ENCODE measurements at places on chromosomes 5 and 9.

DNA sequence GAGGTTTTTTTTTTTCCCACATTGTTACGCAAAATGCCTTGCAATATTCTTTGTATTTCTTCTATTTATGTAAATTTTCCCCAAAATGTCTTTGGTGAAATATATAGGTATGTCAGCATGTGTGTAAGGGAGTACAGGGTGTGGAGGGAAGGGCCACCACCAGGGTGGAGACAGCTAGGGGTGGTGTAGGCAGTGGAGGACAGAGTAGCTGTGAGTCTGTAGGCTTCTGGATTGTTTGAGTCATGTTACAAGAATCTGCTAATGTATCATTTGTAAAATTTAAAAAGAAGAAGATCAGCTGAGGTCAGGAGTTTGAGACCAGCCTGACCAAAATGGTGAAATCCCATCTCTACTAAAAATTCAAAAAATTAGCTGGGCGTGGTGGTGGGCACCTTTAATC is 175.5 kb downstream of the NXNL2 start:
- DNase-seq = no peak

- DNase-seq = no peak
These were observed 111.3 kb downstream of the OLFM1 start for GRCh38 chr9:135198586-135199285.

GRCh38 chr9:5513966-5514616 is 3.8 kb downstream of the PDCD1LG2 start:
- DNase-seq = no peak

GRCh38 chr5:111738118-111738517 is 18.9 kb downstream of the NREP start:
- no peak for DNase-seq

DNA sequence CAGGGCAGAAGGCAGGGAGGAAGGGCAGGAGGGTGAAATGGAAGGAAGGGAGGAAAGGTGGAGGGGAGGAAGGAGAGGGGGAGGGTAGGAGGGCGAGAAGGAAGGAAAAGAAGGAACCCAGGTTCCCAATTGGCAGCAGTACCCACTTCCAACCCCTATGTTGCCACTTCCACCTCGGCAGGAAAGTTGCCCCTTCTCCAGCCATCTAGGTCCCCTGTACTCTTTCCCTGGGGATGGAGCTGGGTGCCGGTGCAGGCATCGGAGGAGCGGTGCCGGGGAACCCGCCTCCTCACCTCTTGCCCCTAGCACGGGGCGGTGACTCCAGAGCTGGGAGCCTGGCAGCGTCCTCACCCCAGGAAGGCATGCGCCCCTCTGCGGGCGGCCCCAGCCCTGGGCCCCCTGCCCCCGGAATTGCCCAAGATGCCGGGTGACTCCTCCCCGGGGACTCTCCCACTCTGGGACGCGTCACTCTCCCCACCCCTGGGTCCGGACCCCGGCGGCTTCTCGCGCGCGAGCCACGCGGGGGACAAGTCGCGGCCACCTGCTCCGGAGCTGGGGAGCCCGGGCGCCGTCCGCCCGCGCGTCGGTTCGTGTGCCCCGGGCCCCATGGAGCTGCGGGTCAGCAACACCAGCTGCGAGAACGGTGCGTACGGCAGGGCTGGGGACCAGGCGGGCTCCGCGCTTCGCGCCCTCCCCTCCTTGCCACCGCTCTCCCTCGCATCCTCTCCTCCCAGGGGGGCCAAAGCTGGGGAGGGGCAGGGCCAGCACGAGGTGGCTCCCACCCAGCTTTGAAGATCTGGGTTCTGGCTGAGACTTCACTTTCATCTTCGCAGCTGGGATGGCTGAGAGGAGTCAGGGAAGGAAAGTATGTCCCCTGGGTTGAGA is at the start of gene NIPAL4:
Gene NIPAL4, plus strand, starts transcription at position 499 of the 885 bp plus-strand sequence. Its CDS starts 108 bp downstream, at position 607.
- peak; percentile 43 for DNase-seq

DNA sequence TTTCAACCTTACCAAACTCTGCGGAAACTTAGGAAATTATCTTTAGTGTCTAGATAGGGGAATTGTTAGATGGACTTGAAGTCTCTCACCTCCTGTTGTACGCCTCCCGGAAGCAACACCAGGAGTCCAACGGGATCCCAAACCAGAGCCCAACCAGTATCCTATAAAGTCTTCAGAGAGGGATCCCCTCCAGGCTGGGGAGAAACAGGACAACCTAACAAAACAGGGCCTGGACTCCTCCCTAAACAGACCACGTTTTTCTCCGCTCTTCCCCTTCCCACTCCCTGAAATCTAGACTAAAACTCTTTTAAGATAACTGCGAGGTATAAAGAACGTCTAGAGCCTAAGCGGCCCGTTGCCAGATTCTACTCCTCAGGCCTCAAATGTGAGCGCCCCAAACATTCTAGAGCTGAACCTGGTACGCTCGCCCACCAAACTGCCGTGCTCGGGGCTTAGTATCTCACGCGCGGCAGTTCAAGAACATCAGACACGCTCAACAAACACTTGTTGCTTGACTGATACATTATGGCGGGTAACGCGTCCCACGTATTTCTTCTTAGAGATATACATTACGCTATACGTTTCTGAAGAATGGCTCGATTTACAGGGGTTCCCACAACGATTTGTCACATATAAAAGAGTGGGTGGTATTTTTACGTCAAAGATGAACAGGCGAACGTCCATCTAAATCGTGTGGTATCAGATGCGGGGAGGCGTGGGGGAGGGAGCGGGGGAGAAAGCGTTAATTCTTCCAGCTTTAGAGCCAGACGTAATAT is 663 bp upstream of the SMIM27 start:
- peak; percentile 35 for DNase-seq

GRCh38 chr5:56498759-56499395 is 265.7 kb upstream of the ANKRD55 start:
- no peak for DNase-seq

- no peak for DNase-seq
These were observed 1.9 kb upstream of the RUSC2 start for GRCh38 chr9:35488021-35488420.

- no peak for DNase-seq
These were observed 29.7 kb downstream of the PDE4D start for GRCh38 chr5:59863777-59864176.

DNA sequence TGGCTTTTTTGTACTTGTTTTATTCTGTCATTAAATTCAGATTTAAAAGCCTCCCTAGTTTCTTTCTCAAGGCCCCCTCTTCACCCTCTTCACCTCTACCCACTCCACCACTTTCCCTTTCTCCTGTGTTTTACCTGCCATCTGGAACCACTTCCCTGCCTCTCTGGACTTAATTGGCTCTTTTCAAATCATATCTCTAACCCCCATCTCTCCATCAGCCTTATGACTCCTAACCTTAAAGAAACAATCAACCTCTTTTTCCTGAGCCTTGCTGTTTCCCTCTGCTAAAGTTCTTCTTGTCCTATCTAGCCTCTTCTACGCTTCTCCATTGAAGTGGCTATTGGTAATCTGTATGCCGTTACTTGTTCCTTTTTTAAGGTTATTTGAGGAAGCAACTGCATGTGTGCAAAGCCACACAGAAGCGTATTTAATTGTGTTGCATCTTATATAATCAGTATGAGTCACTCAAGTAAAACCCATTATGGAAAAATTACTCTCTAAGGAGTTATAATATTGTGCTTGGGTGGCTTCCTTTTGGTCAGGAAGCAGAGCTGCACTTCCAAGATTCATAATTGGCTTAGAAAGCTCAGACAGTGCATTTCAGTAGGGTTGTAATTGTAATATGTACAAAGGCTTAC is 653.6 kb upstream of the ITGA1 start:
- no peak for DNase-seq

DNA sequence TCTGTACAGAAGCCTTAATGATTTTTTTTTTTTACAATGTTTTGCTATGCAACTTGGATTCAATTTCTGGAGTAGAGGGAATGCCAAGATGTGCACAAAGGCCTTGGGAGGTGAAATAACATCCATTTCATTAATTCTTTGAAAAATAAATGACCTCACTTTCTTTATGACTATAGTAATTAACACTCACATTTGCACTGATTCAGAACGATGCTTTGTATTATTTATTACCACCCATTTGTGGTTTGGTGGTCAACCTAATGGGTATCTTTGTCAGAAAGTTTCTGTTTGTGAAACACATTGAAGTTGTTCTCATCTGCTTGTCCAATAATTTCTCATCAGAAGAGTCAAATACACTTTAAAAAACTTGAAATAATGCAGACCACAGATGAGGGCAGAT is 169.3 kb downstream of the NTRK2 start:
- DNase-seq = no peak

- DNase-seq = no peak
These were observed 165.6 kb upstream of the ZNF462 start for GRCh38 chr9:106697390-106697749.

- no peak for DNase-seq
These were observed 53.4 kb downstream of the SNX18 start for GRCh38 chr5:54570916-54571315.

DNA sequence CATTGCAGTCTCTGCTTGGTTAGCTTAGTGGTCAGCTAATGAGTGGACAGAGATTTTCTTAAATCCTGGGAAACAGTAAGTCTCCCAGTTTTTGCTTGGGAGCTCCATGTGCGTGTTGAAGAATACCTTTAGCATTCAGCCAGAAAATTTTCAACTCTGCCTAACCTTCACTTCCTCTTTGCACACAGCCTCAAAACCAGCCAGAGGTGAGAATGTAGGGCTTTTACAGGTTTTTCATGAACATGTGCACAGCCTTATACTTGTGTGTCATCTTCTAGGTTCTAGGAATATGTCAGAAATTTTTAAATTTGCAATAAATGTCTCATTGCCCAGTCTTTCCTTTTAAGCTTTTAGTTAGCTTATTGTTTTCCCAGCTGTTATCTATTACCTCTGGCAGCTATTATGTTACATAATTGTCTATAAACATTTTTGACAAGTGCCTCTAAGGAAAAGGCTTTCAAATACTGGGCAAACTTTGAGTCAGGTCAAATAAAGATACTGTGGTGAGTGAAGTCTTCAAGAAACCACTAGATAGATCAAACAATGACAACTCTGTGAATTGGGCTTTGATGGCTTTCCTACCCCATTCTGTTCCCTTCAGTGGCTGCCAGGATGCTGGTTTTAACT is 12.7 kb downstream of the ADGRV1 start:
- DNase-seq = no peak

DNA sequence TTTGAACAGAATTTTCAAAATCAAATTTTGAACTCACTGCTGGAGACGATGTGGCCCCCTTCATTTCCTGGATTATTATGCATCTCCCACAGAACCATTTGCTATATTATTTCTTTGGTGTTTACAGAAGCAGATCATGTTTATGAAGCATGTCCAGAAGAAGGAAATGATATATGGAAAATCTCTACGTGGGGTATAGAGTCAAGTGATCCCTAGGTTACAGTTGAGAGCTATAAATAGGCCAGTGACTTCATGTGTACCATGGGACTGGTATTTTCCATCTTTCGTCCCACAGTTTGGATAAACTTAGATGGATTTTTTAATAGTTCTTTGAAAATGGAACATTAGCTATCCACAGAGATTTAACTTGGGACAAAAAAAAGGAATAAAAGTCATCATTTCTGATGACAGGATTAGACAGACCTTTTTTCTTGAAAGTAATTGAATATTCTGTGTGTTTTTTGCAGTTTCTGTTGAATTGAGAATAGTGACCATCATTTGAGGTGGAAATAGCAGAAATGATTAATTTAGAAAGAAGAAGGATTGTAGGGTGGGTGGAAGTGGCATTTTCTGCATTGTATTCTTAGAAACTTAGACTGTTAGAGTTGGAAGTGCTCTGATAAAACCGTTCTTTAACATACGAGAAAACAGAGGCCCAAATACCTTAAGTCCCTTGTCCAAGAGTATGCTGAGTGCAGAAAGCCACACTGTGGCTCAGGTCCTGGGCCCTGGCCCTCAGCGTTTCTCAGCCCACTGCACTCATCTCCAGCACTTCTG is 136.4 kb downstream of the PIP5K1B start:
- no peak for DNase-seq

DNA sequence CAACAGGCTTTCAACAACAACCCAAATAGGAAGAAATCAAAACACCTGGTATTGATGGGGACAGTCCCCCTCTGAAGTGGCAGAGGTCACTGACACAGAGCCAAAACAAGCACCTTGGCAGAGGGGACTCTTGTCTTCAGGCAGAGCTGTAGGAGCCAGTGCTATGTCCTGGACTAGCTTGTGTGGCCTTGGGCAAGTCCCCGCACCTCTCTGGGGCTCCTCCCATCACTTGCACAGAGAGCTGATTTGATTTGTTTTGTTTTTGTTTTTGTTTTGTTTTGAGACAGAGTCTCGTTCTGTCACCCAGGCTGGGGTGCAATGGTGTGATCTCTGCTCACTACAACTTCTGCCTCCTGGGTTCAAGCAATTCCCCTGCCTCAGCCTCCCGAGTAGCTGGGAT is 100.8 kb downstream of the C9orf50 start:
- DNase-seq = no peak

DNA sequence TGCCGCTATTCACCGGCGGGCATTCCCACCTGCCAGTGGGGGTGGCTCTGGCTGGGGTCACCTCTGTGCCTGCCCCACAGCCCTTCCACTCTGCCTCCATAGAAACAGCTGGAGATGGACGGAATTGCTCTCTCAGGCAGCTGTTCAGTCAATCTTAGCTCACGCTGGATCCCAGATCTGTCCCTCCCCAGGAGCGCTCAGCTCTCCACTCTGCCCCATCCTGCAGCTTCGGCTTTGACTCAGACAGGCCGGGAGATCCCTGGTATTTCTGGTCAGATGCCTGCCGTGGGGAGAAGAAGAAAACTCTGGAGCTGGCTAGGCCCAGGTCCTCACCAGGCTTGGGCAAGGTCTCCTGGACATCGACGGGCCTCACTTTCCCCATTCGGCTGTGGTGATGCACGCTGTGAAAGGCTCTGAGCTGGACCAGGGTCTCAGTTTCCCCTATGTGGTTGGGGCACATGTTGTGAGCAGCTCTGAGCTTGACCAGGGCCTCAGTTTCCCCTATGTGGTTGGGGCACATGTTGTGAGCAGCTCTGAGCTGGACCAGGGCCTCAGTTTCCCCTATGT is 7.6 kb upstream of the SLC9A3 start:
- no peak for DNase-seq

- no peak for DNase-seq
These were observed 1.4 kb downstream of the PRR16 start for GRCh38 chr5:120465436-120465961.

DNA sequence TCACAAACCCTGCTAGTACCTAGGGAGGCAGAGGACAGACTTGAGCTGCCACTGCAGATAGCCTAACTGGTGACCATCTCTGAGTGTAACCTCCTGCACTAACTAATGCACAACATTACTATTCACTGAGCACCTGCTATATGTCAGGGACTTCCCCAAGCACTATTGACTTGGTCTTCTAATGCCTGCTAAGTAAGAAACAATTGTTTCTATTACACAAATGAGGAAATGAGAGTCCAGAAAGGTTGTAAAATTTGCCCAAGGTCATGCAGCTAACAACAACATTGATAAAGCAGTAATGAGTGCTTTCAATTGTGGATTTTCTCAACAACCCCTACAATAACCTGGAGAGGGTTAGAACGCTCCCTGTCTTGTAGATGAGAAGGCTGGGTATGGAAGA is 183.7 kb downstream of the ZNF462 start:
- no peak for DNase-seq

DNA sequence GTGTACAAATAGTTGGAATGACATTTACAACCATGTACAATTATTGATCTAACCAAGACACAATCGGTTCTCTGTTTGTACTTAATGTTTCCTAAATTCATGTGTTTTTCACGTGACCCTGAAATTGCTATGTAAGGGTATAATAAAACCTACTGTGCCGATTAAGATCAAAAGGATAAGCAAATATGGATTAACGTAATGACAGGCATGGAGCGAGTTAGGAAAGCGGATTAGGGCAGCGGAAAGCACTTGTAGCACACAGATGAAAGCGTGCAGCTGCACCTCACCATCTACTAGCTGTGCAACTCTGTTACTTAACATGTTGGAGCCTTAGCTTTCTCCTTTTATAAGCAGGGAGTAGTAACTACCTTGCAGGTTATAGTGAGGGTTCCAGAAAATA is 38.3 kb upstream of the ZFYVE16 start:
- DNase-seq = no peak

- no peak for DNase-seq
These were observed 339.8 kb downstream of the EFNA5 start for GRCh38 chr5:107330903-107331302.

All from activated CD8-positive, alpha-beta memory T cell treated with anti-CD3 and anti-CD28 coated beads, Interleukin-2, amount 50 U/mL, for 4 hours (primary cell).